ENCODE measurements at places on chromosomes 12 and 14.

DNA sequence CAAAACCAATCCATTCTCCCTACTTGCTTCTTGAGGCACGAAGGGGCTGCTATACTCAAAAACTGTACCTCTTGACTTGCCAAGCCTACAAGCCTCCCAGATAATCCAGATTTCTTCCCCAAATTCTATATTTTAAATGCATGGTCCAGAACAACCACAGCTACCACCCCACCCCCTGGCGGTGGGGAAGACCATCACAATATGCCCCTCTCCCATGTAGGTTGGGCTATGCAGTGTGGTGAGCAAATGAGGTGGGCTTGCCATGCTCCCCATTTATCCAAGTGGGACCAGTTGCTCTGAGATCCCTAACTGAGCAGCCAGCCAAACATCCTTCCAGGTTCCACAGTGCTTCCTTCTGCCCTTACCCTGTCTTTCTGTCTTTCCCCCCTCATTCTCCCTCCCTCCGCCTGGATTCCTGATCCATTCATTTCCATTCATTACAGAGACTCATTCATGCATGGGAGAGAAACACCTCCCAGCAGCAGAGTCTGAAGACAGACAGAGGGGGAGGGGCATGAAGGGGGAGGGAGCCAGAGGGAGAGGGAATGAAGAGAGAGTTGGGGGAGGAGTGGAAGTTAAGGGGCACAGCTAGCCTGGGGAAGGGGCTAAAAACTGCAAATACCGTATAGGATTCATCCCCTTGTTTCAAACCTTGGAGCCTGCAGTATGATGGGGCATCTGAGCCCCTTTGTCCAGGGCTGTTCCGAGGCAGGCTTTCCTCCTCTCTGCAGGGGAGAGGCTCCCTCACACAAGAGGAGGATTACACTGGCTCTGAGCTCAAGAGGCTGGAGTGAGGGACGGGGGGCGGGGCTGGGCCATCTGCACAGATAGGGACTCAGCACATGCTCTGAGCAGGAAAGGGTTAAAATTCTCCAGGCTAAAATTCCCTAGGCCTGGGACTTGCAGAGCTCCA, 4.4 kb downstream of the ZNF219 start:
- DNase-seq, result peak; percentile 38

DNA sequence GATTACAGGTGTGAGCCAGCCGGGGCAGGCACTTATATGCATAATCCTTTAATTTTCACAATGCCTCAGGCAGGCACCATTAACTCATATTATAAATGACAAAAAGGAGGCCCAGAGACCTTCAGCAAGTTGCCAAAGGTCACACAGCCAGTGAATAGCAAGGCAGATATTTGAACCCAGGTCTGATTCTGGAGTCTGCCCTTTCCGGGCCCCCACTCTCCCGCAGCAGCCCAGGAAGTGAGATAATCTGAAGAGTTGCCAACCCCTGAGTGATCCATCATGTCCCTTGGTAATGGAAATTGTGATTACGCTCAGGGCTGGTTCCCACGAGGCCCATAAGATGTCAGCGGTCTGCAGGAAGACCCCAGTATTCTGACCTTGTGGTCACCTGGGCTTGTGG, 95.3 kb upstream of the MED13L start:
- no peak for DNase-seq

- DNase-seq, result no peak
These were observed 8.1 kb downstream of the ARF6 start for GRCh38 chr14:49900973-49901372.

DNA sequence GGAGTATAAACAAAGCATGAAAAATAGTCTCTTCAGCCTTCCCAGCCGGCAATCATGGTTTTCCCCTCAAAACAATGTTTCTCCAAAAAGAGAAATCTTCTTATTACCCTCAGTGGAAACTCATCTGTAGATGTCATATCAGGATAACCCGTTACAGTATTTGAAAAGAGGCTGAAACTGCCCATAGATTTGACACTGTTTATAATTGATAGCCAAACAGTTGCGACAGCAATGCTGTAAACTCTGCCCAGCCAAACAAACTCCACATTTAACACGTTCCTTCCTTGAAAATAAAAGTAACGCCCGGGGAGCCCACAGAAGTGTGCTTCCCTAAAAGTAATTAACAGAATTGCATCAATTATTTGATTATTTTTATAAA, 201.3 kb upstream of the FOXN3 start:
- DNase-seq, result peak; percentile 54

DNA sequence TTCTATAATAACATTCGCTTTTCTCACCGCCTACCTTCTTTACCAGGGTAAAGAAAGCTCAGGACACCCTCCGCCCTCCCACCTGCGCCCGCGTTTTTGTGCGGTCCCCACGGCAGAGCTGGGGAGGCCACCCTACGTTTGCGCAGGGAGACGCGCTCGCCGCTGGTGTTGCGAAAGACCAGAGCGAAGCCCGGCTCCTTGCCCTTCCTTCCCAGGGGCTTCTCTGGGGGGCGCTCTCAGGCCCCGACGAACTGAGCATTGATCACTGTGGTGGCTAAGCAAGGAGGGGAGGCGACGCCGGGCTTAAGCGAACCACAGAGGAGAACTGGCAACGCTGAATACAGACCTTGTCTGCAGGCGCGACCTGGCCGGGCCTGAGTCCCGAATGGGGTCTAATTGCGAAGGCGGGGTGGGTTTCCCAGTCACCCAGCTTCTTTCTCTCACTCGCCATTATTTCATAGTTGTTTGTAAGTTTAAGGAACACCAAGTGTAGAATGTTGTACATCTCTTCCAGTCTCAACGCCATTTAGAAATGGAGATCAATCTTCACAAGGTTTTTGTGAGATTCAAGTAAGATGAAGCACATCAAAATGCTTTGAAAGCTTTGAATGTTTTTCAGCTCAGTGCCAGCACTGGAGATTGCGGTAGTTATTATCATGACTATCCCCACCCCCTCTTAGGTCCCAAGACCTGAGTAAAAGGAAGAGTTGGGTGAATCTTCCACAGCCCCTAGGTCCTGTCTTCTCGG, 1.7 kb upstream of the NKX2-1 start:
- no peak for DNase-seq

GRCh38 chr12:95390932-95391331, 83.0 kb upstream of the METAP2 start:
- DNase-seq, result no peak

GRCh38 chr12:5733136-5733755, 211.8 kb downstream of the ANO2 start:
- DNase-seq, result no peak

DNA sequence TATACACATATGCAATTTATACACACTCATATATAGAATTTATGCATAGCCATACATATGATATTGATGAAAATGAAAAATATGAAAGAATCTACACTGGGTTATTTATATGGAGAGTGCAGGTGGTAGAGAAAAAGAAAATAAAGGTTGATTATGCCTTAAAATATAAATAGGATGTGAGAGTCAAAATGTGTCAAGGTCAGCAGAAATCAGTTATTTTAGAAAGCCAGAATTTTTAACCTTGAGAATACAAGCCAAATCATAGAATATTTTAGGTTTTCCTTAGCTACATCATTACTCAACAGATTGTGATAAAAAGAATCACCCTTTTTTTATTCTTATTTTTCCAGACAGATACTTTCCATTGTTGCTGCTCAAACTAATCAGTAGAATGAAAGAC, 146.2 kb downstream of the SLC6A15 start:
- no peak for DNase-seq

DNA sequence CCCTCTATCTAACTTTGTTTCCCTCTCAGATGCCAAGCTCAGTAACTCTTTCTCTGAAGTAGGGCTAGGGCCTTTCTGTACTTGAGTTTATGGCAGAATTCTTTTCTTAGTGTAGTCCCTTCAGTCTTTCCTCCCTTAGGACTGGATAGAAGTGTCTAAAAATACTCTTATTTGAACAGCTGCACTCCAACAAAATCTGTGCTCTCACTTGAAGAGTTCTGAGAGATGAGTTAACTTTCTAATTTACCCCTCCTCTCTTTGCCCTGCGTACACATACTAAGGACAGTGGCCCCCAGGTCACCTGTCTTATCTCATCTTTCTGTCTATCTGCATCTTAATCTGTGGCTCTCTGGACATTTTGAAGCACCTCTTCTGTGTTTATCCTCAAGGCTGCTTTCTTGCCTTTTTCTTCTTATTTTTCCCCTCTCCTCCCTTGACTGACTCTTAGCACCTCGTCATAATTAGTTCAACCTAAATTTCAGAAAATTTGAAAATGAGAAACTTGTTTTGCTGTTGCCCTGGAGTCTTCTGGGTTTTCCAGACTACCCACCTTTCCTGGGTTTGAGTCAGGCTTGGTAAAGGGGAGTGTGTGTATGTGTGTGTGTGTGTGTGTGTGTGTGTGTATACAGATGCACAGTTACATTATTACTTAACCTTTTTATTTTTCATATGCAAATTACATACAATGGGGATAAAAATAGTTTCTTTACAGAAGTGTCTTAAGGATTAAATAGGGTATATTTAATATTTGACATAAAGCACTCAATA, 23.9 kb downstream of the NCKAP1L start:
- DNase-seq, result no peak

DNA sequence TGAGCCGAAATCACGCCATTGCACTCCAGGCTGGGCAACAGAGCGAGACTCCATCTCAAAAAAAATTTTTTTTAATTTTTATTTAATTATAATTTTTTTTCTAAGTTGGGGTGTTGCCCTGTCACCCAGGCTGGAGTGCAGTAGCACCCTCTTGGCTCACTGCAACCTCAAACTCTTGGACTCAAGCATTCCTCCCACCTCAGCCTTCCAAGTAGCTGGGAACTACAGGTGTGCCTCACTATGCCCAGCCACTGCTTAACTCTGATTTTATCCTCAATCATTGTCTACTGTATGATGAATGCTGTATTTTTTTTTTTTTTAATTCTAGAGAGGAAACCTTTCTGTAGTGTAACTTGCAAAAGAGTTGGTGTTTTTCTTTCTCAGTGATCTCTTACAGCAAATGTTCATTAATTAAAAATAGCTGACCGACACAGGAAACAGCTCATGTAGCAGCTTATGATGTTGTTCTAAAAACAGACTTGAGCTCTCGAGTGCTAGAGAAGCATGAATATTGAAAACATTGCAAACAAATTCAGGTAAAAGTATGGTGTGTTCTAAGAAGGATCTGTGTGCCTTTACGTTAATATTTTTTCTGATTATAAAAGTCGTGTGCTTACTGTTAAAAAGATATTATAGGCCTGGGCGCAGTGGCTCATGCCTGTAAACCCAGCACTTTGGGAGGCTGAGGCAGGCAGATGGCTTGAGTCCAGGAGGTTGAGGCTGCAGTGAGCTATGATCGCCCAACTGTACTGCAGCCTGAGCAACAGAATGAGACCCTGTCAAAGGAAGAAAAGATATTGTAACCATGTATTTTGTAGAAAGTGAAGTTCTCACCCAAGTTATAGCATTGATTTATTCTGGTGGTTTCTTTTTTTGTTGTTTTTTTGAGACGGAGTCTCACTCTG, 68.9 kb downstream of the FGD4 start:
- no peak for DNase-seq

DNA sequence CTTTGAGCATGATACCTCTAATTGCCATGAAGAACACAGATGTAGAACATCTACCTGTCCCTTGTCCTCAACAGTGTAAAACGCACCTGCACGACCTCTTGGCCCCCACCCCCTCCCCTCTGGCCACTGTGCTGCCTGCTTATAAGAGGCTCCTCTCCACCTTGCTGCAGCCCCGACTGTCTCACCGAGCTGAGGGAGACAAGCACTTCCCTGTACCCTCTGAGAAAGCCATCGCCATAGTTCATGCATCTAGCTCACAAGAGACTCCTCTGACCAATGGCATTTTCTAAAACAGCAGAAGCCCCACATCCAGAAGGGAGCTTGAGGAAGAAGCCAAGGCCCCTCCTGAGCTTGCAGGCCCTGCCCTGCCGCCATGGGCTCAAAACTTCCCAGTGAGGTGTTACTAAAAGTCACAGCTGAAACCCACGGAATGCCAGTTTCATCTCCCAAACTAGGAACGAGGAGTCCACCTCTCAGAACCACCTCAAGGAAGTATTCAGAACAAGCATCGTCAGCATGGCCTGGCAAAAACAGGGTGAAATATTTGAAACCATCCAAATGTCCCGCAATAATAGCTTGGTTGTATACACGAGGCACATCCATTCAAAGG, 21.5 kb upstream of the ANO2 start:
- no peak for DNase-seq

DNA sequence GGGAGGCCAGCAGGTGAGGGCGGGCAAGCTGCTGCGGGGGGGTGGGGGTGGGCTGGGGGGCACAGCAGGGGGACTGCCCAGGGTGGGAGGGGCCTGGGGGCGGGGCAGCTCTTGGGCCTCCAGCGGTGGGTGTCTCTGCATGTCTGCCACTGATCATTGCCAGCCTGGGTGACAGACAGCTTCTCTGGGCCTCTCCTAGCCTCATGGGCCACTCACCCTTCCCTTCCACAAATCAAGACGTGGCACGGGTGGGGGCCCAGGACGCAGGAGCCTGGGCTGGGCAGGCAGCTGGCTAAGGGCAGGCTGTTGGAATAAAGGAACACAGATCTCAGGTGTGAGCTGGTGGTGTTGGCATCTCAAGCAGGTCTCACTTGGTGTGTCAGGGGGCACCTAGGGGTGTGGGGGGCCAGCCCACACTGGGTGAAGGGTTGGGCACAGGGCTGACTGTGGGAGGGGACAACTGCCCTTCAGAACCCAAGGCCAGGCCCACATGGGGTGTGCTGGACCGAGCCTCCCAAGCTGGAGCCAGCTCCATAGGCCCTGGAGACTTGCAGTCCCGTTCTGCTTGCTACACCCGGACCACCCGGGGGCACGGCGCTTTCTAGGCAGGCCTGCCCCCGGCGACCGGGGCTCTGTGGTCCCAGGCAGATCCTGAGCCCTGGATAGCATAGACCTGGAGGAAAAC, 3.0 kb downstream of the TEDC1 start:
- no peak for DNase-seq

GRCh38 chr14:73829526-73830431, 21.9 kb upstream of the PTGR2 start:
- no peak for DNase-seq

DNA sequence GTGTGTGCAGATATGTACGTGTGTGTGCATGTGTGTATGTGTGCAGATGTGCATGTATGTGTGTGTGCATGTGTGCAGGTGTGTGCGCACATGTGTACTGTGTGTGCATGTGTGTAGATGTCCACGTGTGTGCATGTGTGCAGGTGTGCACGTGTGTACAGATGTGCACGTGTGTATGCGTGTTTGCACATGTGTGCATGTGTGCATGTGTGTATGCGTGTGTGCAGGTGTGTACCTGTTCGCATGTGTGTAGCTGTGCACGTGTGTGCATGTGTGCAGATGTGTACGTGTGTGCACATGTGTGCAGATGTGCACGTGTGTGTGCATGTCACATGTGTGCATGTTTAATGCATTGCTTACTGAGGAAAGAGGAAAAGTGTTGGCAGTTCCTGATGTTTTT, 55.7 kb upstream of the FKBP4 start:
- DNase-seq, result no peak

- no peak for DNase-seq
These were observed 72.1 kb upstream of the DIO3 start for GRCh38 chr14:101489092-101489760.

GRCh38 chr14:65142914-65143625, 40.8 kb upstream of the MAX start:
- no peak for DNase-seq

GRCh38 chr12:40107803-40108620, 2.1 kb upstream of the SLC2A13 start:
- no peak for DNase-seq

Measured in globus pallidus (tissue), 1 donor.